Skeletal muscle cell (primary cell): ENCODE measurements at places on chromosomes 11 and 22.
A peak's percentile ranks its signal among the peaks of the same experiment; 100 is the strongest.

DNA sequence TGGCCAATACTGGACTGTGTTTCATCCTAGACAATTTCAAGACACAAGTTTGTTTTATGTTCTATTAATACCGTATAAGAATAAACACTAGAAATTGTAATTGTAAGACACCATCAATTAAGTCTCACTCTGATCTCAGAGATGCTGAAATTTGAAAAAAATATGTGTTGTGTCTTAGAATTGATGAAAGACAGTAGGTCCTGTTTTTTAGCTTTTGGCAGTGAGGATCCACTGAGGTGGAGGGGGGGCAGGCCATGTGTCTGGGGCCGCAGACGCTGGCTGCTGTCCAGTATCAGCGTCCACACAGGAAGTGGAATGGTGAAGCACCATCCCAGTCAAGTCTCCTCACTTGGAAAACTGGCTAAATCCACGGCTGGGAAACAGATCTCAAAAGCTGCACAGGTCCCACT, 22.5 kb upstream of the ALG8 start:
- no peak for DNase-seq

DNA sequence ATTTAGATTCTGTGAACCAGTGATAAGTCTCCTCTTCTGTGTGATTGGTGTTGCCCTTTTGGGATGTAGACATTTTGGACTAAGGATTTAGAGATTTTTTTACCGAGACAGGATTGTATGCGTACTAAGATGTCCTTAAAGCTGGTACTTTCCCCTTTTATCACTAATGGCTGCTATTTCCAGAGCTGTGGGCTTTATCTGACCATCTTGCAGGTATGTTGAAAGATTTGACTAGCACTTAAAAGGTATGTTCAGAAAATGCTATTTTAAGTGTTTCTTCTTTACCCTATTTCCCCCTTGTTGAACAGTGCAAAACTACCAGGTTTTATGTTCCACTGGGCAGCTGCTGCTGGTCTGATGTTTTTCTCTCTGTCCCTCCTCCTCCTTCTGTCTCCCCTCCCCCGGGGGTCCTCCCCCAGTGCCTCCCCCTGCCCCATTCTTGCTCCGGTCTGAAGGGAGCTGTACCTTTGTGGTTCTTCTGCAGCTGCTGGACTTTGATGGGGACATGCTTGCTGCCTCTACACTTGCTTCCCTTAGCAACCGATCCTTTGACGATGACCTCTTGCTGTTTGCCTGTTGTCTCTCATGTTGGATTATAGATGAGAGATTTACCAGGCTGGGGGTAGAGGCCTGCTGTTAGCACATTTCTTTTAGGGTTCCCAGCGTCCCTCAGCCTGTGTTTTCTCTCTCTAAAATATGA, 59.6 kb downstream of the ZNRF3 start:
- DNase-seq = no peak

GRCh38 chr11:12778240-12778905, 104.2 kb downstream of the TEAD1 start:
- no peak for DNase-seq

- no peak for DNase-seq
Measured at GRCh38 chr11:64263021-64263946, 12.0 kb downstream of the PLCB3 start.

GRCh38 chr11:133726542-133726941, 118.8 kb downstream of the SPATA19 start:
- DNase-seq = no peak

DNA sequence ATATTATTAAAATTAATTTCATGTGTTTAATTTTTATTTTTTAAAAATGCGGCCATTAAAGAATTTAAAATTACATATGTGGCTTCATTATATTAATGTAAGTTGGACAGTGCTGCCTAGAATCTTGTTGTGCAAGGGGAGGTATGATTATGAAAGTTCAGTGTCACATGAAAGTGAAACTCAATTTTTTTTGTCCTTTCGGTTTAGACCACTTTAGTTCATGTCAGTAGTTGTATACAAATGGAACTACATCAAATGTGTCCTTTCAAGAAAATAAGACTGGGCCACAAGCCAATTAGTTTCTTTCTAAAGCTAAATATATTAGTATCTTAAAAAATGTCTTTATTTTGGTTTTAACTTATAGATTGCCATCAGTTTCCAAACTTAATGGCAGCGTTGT, 35.7 kb downstream of the TBCEL start:
- DNase-seq = no peak

DNA sequence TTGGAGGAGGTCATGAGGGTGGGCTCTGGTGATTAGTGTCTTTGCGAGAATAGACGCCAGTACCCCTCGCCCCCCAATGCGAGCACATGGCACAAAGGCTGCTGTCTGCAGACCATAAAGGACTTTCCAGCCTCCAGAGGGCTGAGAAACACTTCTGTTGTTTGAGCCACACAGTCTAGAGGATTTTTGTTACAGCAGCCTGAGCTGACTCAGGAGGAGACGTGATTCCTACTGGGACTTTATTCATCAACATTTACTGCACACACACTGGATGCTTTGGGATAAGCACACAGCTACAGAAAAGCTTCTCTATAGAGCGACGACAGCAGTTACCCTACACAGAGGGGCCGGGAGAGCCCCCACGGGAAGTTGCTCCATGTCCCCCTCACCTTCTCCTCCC, 345.0 kb downstream of the CTTN start:
- DNase-seq = no peak

DNA sequence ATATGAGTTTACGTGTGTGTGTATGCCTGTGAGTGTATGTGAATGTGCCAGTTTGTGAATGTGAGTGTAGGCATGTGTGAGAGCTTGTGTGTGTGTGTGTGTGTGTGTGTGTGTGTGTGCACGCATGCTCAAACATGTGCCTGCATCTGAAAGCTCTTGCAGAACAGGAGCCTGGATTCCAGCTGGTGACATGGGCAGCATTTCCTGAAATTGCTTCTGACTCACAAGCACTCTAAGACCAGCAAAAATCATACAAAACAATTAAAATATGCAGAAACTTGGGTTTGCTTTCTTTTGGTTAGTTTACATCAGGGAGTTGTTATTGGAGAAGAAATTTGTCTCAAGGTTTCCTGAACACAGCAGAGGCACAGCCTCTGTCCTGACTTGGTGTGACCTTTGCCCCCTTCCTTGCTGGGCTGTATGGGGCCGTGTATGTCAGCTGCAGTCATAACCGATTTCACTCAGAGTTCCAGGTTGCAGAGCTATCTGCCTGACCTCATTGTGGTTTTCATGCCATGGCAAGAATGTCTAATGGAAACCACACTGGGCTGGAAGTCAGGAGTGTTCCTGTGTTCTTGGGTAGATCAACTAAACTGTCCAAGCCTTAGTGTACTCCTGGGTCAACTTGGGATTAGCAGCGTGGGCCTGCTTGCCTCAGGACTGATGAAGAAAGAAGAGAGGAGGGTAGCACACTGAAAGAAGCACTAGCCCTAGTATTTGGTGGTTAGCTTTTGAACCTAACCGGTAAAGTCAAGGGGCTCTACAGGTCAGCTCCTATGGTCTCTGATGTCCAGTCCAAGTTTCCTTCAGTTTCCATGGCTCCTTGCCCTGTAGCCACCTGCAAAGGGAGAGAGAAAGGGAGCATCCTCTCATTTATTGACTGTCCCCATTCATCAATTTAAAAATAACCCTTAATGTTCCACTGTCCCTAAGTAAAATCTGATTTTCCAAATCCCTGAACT, 143.7 kb downstream of the SNX19 start:
- peak; percentile 98 for DNase-seq

- no peak for DNase-seq
Measured at GRCh38 chr11:119461229-119461963, 38.4 kb upstream of the THY1 start.

- no peak for DNase-seq
Measured at GRCh38 chr22:29004647-29005371, 56.8 kb downstream of the C22orf31 start.

- no peak for DNase-seq
Measured at GRCh38 chr22:50578776-50579310, 616 bp upstream of the CPT1B start.

- DNase-seq = no peak
Measured at GRCh38 chr11:111834432-111835163, 36.8 kb downstream of the ALG9 start.

DNA sequence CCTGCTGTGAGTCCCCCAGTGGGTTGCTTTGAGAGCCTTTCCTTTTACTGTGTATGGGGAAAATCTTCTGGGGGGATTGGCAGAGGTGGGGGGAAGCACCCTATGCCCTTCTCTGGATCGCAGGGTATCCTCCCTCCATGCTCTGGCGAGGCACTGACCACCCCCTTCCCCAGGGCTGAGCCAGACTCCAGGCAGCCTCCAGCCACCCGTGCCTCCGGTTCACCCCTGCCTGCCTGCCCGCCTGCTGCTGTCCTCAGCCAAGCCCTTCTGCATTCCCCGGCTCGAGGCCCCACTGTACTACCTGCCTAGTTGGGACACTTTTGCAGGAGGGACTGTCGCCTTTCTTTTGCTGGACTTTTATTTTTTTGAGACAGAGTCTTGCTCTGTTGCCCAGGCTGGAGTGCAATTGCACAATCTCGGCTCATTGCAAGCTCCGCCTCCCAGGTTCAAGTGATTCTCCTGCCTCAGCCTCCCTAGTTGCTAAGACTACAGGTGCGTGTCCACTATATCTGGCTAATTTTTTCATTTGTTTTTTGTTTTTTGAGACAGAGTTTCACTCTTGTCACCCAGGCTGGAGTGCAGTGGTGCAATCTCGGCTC, 23.8 kb upstream of the TP53I11 start:
- DNase-seq = no peak

- no peak for DNase-seq
Measured at GRCh38 chr11:125351033-125351867, 144.8 kb downstream of the FEZ1 start.
